ENCODE measurements at places on chromosomes 6 and 20. TPM values are rescaled to one million over a fixed set of nuclear protein-coding genes. Genes with fewer than 3 reads are reported as not detected.
A peak's percentile ranks its signal among the peaks of the same experiment; 100 is the strongest.

- ATAC-seq: no peak
Measured at GRCh38 chr6:89146718-89147700, 1.2 kb downstream of the PM20D2 start.

- no peak for ATAC-seq
Measured at GRCh38 chr20:52785679-52786078, 186.5 kb upstream of the TSHZ2 start.

DNA sequence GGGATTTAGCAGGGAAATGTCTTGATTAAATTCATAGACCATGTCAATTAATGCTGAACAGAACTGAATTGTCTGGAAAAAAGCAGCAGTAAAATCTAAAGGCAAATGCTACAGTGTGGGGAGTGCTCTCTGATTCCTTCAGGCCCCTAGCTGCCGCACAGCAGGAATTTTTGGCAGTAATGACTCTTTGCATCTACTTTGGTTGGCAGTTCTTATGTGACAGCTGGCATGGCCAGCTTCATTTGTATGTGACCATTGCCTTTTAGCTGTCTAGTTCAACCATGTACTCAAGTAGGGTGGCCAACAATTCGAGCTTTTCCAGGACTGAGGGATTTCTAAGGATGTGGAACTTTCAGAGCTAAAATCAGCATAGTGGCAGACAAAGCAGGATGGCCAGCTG, 499.1 kb upstream of the MAN1A1 start:
- no peak for ATAC-seq

DNA sequence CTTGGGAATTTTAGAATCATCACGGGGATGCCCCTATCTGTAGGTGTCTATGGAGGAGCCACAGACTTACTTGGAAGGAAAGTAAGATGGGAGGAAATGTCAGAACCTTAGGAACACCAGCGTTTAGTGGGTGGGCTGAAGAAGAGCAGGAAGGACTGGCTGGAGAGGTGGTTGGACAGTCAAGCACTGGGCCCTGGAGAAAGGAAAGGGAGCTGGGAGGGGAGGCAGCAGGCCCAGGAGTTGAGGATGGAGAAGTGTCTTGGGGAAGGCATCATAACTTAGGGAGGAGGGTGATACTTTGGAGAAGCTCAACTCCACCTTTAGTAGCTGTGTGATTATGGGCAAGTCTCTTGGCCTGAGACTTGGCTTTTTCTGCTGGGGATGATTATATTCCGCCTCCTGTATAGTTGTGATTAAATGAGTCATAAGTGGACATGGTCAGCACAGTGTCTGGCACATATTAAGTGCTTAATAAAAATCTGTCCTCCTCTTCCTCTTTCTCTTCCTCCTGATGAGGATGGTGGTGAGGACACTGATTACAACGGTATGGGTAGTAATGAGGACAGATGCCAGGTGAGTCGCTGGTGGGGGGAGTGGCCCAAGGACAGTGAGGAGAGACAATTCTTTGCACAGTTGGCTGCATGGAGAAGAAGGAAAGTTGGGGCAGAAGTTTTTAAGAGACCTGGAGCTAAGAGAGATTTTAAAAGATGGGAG, 125.7 kb downstream of the TOX2 start:
- no peak for ATAC-seq

- no peak for ATAC-seq
Measured at GRCh38 chr6:24009319-24009718, 116.7 kb upstream of the NRSN1 start.

Gene CST3
- total RNA-seq: 292 TPM

DNA sequence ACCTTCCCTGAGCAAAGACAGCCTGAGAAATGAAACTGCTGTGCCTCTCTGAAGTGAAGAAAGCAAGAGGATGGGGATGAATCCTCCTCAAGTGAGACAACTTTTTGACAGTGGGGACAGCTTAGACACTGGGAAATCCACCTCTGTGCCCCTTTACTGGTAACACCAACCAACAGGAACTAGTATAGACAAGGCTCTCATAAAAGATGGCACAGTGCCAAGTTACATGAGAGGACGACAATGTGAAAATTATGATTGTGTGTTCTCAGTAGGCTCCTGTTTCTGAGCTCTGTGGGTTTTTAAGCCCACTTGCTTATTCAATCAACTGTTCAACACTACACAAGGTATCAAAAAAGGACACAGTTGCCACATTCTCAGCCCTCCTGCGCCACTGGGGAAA, 41.6 kb upstream of the LYRM2 start:
- ATAC-seq: no peak

DNA sequence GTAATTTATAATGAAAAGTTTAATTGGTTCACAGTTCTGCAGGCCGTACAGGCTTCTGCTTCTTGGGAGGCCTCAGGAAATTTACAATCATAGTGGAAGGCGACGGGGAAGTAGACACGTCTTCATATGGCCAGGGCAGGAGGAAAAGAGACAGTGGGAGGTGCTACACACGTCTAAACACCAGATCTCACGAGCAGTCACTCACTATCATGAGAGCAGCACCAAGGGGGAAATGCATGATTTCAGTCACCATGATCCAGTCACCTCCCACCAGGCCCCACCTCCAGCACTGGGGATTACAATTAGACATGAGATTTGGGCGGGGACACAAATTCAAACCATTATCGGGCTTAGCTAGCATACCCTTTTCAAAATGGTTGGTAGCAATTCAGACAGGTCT, 41.2 kb downstream of the EIF2S2 start:
- ATAC-seq: no peak

DNA sequence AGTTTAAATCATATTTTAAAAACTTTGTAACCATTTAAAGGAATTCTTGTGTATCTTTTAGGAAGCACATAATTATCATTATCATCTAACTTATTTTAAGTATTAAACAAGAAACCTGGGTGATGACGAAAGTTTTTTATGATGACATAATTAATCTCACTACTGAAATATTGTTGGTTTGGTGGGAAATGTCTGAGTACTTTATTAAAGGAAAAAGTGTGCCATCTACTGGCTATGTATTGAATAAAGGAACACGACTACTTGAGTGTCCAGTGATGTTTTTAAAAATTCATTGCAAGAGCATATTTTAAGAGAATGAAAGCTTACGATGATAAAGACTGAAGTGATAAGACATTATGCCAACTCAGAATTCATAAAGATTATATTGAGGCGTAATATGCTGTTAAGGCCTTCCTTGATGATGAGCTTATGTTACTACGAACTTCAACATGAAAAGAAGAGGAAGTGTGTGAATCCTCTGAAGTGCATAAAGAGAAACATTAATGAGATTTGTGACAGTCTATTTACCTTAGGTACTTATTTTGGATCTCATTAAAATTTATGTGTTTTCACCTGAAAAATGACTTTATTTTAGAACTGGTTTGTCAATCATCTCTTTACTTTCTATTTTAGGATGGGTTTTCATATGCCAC, 12.0 kb upstream of the TRMT11 start:
- peak; percentile 53 for ATAC-seq

DNA sequence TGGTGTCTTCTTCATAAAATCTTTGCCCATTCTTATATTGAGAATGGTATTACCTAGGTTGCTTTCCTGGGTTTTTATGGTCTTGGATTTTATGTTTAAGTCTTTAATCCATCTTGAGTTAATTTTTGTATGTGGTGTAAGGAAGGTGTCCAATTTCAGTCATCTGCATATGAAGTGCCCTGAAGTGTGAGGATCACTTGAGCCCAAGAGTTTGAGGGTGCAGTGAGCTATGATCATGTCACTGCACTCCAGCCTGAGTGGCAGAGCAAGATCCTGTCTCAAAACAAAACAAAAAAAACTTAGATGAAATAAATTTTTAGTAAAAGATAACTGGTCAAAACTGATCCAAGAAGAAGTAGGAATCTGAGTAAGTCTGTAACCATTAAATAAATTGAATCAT, 215.4 kb downstream of the TBC1D7 start:
- ATAC-seq: no peak

Gene TRIM31
- 0.20 TPM for total RNA-seq

DNA sequence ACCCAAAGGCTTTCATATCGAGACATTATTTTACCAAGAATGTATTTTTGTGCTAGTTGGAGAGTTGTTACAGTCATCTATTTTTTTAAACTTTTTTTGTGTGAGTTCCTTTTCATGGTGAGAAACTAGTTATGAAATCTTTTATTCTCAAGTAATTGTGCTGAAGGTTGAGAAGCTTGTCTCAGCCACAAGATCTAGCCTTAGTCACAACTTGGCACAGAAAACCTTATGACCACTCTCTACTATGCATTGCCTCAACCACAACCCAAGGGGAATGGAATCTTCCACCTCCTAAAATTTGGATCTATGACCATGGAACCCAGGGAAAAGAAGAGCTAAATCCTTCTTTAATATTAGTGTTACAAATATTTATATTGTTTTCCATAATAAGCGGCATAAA, 58.5 kb downstream of the HS3ST5 start:
- no peak for ATAC-seq

Gene FBXO5
- total RNA-seq: 6.5 TPM

DNA sequence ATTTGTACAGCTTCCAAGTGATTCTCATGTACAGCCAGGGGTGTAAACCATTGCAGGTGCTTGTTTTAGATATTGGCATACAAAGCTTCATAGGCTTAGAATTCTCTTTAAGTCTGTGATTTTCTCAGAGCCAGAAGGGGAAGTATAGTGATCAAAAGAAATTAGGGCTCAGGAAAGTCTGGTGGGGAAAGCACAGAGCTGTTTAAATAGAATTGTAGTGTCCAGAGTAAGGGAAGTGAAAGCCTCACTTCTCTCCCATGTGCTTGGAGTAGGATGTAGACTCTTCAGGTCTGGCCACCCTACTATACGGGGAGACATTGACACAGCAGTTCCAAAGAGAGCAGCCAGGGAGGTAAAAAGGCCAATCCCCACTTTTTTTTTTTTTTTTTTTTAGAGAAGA, 10.4 kb downstream of the GCNT2 start:
- ATAC-seq: no peak

GRCh38 chr20:19554666-19555065, 203.4 kb upstream of the RIN2 start:
- no peak for ATAC-seq

Gene VIP
- total RNA-seq: not detected

DNA sequence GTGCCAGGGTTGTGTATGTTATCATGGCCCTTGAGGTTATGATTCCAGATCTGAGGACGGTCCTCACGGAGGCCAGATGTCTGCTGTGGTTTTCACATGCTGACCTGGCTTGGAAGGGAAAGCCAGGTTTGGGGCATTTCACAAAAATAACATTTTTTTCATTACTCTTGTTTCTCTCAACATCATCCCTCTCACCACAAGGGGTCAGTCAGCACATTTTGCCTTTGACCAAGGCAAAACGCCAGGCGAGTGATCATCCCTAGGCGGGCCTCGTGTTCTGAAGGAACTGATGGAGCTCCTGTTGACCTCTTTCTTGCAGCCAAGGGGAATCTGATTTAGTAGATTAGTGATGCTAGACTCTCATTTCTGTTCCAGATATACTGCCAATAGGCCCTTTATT, 133.5 kb downstream of the TBC1D7 start:
- peak; percentile 42 for ATAC-seq

DNA sequence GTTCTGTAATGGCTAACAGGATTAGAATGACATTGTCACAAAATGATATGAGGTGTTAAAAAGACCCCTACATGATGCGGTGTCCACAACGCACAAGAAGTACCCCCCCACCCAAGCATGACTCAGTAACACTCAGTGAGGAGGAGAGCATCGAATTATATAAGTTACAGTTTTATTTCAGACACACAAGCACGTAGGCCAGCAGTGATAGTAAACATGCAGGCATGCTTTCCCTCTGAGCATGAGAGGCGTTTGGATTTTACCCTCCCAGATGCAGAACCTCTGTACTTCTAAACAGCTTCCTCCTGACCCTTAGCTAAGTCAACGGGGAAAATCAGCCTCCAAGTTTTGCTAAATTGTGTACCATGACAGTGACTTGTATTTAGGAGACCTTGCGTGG, 23.9 kb downstream of the GNAS start:
- ATAC-seq: no peak

DNA sequence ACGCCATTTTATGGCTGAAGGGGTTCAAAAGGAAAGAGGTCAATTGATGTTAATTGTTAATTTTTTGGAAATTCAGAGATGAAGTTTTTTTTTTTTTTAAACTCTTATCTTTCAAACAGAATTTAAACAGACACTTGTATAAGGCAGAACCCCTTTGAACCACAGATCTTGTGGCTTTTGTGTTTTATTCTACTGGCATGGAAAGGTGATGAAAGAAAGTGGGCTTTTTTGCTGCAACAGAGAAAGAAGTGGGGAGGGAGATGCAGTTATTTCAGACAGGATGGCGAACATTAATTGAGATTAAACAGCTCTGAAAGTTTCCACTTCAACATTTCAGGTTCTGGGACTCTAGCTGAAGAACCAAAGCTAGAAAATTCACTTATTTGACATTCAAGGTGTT, 200.9 kb downstream of the GJA10 start:
- ATAC-seq: no peak

GRCh38 chr20:11676630-11677287, 240.9 kb upstream of the BTBD3 start:
- ATAC-seq: no peak

DNA sequence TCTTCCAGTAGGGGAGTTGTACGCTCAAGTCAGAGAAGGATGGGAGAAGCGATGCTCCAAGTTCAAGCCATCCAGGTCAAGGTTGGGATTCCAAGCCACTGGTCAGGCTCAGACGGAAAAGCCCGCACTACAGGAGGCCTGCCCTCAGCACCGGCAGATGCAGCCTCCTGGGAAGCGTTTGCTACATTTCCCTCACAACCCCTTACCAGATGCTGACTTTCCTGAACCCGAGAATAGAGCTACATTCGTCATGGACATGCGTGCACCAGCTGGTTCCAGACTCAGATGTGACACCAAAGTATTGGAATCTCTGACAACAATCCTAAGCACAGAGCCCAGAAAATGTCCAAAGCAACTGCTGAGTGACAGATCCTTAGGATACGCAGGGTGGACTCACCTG, 174.8 kb downstream of the SASH1 start:
- ATAC-seq: no peak

- no peak for ATAC-seq
Measured at GRCh38 chr6:72363844-72364740, 257.8 kb upstream of the KCNQ5 start.

DNA sequence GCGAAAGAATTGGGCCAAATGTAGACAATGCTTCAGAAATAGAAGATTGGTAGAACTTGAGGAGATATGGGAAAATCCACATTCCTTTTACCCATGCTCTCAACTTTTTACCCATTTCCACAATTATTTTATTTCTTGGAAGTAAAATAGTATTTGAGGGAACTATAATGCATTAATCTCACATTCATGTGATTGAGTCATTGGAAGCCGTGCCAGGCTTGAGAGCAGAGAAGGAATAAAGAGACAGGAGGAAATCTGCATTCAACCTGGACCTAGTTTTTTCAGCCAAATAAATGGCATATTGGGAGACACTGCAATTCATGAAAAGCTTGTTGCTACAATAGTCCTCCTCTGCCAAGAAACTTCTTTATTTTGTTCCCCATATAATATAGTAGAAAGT, 2.8 kb upstream of the NUP153 start:
- ATAC-seq: no peak

GRCh38 chr20:45266977-45267376, 12.6 kb upstream of the SLPI start:
- peak; percentile 35 for ATAC-seq

DNA sequence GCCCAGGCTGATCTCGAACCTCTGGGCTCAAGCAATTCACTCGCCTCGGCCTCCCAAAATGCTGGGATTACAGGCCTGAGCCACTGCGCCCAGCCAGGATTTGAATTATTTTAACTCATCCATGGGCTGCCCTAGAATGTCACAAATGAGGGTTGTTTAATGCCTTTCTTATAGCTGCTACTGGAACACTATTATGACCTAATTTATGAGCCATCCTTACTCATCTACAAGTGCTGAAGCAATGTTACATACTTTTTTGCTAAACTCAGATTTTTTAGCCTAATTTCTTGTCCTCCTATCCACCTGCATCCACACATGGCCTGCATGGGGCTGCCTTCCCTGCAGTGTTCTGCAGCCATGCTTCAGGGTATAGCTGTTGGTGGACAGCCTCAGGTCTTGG, 59.9 kb downstream of the RTN4IP1 start:
- no peak for ATAC-seq

Gene HCK
- 2.9 TPM for total RNA-seq

All from esophagus mucosa (tissue), 1 donor.